ENCODE measurements at places on chromosomes 2 and 18.

- DNase-seq = no peak
These were observed 188.0 kb downstream of the CDH7 start for GRCh38 chr18:65938592-65939372.

DNA sequence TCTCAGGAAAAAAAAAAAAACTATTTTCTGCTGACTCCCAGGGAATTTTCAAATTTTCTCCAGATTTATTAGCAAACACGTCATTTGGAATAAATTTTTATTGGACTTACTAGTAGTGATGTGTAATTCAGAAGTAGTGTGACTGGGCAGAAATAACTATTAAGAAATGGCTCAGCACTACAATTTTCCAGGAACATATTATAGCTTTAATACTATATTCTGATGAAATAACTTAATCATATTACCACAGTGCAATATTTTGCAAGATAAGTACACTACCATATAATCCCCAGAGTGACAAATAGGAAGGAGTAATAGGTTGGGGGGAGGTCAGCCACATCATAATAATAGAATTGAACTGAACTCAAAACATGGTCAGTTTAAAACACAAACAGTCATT, 19.7 kb upstream of the TNFAIP6 start:
- no peak for DNase-seq

GRCh38 chr2:30807249-30807648, at the start of gene CAPN13:
CAPN13 (minus strand) TSS chr2:30807446; CDS start chr2:30787325, 20,121 bp downstream.
- no peak for DNase-seq

DNA sequence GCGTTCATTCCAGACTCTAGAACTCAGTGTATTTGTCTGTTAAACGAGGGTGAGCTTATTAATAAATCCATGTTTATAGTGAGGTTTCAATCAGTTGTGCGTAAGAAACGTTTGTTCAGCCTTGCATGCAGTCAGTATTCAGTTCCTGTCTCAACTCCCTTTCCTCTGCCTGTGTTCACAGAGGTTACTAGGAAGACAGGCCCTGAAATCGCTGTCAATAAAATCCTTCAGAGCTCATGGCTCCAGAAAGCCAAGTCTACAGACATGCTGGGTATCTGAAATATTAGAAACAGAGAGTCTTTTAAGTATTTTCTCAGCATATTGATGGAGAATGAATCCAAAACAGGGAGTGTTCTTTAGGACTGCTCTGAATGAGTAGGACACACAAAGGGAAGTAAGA, 75.4 kb downstream of the KLF7 start:
- no peak for DNase-seq

- no peak for DNase-seq
These were observed 74.2 kb downstream of the MBD2 start for GRCh38 chr18:54150226-54150625.

DNA sequence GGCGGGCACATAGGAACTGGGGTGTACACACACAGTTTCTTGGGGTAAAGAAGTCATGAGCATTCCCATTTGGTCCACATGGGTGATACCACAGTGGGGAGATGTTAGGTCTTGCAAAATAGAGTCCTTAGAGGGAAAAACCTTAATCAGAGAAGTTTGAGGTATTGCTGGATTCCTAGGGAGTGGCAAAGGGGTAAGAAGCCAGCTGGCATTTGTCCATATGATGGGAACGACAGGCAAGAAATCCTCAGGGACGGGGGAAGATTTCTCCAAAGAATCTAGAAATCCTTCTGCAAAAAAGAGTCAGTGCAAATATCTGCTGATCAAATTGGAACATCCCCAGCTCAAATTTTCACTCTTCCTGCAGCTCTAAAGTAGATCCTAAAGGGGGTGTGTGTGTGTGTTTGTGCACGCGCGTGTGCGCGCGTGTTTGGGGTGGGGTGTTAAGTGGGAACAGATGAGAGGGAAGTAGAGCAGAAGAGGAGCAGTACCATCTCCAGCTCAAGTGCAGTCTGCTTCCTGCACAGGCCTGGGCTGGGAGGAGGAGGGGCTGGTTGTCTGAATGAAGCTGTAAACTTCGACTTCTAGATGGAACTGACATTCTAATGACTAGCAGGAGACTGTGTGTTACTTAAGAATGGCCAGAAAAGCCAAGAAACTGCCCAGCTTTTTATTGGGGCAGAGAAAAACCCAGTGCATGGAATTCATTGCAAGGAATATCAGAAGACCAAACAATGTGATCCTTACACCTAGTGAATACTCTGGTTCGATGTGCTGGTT, 168.0 kb downstream of the SPP2 start:
- no peak for DNase-seq

DNA sequence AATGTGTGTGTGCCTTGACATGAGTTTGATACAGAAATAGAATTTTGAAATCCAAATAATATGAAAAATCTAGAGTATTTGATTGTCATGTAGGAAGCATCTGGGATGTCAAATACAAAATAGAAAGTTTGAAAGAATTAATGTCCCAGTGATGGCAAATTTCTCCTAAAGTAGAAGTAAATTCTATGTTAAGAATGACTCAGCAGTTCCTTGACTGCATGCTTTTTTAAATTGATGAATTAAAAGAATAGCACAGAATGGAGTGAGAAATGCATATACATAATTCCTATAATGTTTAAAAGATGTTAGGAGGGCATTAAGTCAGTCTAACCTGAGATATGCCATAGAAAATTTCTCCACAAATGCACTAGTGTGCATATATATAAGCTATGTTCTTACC, 357.5 kb downstream of the TMEM182 start:
- no peak for DNase-seq

DNA sequence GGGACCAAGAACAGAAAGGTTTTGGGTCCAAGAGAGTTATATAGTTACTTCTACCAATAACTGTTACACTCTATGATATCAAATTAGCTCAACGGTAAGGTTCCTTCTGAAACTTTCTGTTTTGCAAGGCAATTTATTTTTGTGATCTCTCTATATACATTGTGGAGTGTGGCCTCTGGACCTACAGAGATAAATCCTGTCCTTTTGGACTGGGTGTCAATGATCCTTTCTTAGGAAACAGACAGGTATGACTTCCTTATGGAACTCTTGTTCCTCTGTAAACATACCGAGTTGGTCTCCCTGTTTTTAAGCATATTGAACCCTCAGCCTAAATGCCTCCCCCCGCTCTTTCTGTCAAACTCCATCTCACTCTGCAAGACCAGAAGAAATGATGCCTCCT, 1117.8 kb downstream of the BCL11A start:
- DNase-seq = no peak

DNA sequence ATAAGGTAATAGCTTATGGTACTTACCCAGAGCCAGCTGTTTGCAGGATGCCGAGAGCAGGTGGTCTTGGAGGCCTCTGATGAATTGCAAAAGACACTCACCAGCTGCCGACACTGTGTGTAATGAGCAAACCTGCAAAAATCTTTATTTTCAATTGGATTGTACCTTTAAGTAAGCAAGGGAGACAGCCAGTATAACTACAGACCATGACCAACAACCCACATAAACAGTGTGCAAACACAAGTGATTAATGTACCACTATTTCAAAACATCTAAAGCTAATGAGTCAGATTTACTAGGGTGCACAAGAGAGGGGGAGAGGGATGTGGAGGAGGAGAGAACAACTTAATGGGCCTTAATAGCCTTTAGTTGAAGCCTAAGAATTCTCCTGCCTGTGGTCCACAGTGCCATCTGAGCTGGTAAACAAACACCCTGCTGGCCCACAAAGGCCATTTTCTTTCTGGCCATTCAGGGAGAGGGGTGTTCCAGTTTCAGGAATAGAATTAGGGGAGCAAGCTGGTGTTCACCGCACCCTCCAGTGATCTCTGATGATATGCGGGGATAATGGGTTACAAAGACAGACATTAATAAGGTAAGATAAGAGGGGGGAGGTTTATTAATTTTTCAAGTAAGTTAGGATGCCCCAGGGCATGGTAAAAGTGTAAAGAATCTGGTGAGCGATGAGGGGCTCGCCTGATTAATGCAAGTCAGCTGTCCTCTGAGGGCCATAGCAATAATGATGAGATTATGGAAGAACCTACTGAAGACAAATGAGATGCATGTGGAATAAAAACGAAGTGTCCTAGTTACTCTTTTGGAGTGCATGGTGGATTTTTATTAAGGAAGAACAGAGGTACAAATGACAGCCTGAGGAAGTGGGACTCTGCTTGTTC, 196.4 kb downstream of the HRH4 start:
- DNase-seq = no peak

DNA sequence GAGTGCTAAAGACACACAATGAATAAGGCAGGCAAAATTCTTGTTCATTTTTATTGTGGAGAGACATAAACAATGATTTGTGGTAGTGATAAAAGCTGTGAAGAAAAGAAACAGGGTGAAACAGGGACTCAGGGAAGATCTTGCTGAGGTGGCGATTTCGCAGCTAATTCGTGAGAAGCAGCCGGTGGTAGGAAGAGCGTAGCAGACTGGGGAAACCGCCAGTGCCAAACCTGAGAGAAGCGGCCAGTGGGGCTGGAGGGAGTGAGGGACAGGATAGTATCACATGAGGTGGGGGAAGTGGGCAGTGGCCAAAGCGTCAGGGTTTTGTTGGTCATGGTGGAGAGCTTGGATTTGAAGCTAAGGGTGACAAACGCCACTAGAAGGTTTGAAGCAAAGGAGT, 42.3 kb downstream of the TMEM178A start:
- no peak for DNase-seq

- DNase-seq = no peak
These were observed 26.4 kb upstream of the ATP5MC3 start for GRCh38 chr2:175207741-175208438.

- peak; percentile 94 for DNase-seq
These were observed 2.5 kb downstream of the IGFBP5 start for GRCh38 chr2:216692636-216693413.
